ENCODE measurements at places on chromosomes 7 and 10.
A peak's percentile ranks its signal among the peaks of the same experiment; 100 is the strongest.

DNA sequence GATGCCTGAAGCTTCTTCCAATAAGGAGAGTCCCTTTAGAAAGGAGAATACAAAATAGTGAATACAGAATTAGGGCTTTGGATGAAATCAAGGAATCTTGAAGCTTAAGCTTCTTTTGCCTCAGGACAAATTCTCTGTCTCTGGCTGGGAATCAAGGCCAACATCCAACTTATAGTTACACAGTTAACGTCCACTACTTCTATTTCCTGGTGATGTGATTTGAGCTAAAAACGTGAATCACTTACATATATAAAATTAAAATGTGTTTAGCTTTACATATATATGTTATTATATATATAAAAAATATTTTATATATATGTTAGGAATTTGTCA, 11.4 kb upstream of the INPP5F start:
- no peak for DNase-seq

DNA sequence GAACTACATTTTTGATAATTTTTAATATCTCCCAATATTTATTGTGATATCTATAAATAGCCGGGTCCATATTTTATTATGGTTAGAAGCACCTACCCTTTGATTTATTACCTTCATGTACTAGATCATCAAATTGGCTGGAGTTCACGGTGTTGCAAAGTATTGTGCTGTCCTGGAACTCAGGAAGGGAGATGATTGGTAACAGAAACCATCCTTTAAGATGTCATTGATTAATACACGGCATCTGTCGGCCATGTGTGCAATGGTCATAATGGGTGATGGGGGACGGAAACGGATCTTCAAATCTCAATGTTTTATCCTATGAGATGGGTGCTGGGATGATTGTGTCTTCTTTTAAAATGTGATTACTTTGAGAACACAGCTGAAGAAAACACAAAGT, 157.0 kb downstream of the NEBL start:
- no peak for DNase-seq

GRCh38 chr7:13797545-13797944, 191.9 kb downstream of the ETV1 start:
- DNase-seq, result no peak

GRCh38 chr7:39536951-39537350, 29.3 kb upstream of the YAE1 start:
- DNase-seq, result no peak

GRCh38 chr7:70183278-70183677, 585.0 kb downstream of the AUTS2 start:
- DNase-seq, result no peak

DNA sequence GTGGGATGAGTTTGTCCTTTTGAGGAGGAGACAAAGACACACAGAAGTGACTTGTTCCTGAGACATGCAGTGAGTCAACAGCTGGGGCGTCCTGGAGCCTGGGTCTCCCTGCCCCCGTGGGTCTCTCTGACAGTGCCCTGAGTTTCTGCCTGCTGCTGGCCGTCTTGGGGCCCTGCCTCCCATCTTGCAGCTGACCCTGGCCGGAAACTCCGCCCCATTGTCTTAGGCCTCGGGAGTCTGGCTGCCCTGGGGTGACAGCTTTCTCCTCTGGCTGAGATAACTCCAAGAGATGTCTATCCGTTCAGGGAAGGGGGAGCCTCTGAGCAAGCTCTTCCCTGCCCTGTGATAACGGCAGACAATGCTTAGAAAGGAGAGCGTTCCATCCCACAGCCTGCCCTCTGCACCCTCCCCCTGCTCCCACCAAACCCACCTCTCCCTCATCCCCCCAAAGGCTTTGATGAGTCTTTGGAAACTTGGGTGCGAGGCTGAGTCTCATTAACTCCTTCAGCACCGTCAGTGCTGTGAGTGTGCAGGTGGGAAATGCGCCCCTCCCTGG, 69.5 kb upstream of the PODXL start:
- no peak for DNase-seq

GRCh38 chr10:62056698-62057097, 155.2 kb downstream of the ARID5B start:
- DNase-seq, result no peak

DNA sequence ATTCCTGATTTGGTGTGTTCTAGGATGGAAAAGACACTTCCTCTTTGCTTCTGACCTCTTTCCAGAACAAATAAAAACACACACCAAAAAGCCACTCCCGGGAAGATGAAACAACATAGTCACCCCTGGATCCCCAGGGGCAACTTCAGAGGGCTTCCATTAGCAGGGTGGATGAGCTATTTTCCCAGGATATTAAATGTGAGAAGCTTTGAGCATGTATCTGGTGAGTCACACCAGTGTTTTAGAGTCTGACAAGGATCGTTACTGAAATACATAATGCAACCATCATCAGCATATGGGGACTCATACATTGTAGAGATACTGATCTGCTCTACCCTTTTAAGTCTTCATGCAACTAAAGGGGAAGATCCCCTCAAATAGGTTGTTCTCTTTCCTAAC, 115.5 kb upstream of the ZNF438 start:
- DNase-seq, result no peak

DNA sequence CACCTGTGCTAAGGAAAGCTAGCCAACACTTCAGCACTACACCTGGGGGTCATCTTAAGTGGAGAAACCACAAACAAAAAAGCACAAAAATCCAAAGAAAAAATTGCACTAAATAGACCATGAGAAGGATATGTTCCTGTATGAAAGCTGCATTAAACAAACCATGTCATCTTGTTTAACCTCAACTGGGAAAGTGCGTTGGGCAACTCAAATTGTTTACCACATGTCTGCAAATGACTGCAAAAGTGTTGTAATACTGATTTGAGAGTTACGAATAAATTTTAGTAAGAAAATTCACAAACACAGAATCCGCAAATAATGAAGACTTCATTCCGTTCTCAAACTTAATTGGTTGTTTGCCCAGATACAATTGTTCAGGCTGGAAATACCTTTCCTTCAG, 111.9 kb upstream of the EGFR start:
- DNase-seq, result no peak

DNA sequence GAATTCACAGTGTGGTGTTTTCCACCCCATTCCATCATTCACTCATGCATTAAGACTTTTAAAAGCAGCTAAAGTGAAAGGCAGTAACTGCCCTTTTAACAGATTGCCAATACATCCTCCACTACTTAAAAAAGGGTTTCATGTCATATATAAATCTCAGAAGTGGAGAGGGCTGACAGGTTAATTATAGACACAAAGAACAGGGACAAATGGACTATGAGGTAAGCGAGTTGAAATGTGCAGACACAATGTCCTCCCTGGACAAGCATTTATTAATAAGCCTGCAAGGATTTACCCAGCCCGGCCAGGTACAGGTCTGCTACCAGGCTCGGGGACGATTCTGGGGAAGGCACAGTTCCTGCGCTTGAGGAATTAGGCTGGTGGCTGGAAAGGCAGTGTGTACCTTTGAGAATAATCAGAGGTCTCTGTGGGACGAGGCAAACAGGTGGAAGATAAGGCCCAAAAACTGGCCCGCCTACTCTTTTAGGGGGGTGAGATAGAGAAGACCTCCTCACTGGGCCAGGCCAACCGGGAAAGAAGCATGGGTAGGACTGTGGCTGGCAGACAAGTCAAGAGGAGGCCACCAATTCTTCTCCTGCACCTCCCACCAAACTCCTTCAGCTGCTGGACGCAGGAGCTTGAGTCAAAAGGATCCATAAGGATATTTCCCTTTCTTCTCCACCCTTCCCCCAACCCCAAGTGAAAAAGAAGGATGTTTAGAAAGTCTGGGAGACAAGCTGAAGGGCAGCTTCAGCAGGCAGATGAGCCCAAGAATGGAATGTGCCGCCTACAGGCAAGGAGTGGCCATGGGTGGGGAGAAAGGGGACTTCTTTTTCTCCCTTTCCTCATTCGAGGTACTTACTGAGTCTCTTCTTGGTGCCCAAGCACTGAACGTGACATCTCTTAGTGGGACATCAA, 1.5 kb downstream of the PDLIM1 start:
- no peak for DNase-seq

DNA sequence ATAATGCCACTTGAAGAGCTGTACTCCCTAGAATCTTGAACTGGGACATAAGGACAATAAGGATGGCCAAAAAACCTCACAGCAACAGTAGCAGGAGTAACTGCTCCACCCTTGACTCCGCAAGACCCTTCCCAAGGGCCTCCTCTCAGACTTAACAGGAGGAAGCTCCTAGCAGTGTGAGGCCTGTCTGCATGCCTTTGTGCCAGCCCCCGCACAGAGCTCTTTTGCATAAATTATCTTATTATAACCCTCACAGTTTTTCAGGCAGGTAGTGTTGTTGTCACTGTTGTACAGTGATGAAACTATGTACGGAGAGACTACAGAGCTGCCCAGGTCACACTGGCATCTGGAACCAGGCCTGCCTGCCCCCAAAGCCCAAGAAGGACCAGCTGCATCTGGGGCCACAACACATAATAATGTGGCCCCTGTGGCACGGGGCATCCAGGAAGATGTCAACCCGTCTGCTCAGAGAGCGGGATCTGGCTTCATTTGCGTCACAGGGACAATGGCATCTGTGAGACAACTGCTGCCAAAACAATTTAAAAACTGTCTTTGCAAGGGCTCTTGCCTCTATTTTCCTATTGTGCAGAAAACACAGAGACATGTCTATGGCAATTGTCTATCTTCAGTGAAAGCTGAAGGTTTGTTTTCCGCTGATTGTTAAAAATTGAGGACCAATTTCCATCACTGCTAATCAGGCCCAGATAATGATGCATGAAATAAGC, 249.3 kb upstream of the GRB10 start:
- no peak for DNase-seq

DNA sequence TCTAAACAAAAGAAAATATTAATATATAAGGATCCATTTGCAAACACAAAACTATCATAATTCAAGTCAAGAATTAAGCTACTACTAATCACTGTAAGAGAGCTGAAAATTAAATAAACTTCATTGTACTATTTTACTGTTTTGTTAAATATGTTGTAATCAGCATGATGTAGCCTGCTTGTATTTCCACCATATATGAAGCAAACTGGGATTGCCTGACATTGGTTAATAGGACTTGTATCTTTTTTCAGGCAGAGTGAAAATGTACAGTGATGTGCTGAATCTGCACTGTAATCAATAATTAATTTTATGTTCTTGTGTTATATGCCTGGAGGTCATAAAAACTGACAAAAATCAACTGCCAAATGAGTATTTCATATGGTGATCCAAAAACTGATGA, 25.4 kb downstream of the TRDMT1 start:
- DNase-seq, result no peak

DNA sequence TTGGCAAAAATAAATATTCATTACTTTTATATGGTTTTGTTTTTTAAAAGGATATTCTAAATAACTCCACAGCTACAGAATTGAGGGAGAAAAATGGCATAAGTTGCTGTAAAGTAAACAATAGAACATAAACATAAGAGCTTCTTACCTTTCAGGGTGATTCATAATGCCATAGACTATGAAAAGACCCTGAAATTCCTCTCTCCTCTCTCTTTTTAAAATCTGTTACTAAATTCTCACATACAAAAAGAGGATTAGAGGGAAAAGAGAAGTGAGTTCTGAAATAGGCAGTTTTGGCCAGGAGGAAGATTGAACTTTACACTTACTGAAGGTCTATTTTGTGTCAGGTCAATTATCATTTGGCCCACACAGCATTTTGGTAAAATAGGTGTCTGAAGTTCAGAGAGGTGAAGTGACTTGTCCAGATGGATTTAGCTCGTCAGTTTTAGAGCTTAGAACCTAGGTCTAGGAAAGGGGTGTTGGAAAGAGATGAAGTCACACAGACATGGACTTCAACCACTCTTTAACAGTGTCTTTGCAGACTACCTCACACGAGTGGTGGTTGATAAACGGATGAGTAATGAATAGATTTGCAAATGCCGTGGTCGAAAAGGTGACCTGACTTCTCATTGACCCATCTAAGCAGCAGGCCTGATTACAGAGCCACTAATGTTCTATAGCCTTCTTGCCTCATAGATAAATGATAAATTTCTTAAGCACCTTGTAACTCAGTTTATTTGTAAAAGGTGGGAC, 190.6 kb upstream of the CCDC6 start:
- no peak for DNase-seq

GRCh38 chr7:116052006-116052405, 21.4 kb upstream of the TFEC start:
- no peak for DNase-seq

- DNase-seq, result no peak
Observed at GRCh38 chr7:38775506-38776175, 133.3 kb downstream of the VPS41 start.

DNA sequence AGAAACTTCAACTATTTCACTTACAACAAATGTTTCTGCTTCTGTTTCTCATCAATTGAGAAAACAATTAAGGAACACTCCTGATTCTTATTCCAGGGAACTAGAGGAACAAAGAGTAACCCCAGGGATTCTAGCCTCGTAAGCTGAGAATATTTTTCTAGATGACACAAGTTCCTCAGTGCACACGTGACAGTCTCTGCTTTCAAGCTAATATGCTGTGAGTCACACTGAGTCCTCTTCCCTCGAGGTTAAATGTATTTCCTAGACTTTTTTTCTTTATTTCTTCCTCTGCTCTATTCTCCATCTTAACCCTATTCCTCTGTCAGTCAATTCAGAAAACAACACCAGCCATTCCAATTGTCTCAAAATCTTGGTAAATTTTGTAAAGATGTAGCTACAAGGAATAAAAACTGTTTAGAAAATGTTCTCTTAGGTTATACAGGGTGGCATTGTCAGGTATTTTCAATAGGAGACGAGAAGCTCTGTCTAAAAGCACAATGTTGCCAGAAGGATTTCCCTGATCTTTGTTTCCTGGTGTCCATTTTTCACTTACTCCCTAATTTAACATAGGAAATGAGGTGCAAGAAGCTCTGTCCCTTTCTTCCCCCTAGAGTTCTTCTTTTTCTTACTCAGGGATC, 5.8 kb upstream of the C1GALT1 start:
- no peak for DNase-seq

DNA sequence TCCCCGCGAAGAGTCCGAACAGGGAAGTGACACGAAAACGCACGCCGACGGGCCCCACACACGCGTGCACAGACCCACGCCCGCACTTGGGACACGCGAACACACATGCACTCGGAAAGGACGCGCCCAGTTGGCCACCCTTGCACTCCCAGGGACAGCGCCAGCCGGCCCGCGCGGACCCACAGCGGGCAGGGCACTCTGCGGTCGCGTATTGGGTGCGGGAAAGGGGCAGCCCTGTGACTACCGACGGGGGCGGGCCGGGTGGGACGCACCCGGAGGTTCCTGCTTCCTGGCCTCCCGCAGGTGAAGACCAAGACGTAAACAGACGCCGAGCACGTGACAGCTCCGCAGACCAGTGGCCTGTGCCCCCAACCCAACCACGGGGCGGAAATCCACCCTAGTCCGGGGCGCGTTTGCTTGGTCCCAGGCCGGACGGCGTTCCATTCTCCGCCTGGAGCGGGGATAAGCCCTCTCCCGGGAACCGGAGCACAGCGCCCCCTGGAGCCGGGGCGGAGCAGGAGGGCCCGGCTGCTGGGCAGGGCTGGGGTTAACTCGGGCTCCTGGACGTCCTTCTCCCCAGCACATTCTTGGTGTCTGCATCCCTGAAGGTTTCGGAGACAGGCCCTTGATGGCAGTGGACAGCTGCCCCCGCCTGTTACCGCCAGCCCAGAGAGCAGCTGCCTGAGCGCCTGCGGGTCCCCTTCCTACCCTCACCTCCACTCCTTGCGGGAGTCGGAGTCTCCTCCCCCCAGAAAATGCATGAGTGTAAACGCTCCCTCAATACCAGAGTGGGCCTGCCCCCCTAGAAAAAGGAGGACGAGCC, 2.0 kb upstream of the LZTS2 start:
- DNase-seq, result peak; percentile 25

All from cerebellar nuclear complex (tissue), 1 donor.